Left kidney (tissue), 8 donors: ENCODE measurements at places on chromosomes 4 and X. TPM values are rescaled to one million over a fixed set of nuclear protein-coding genes. Genes with fewer than 3 reads are reported as not detected.
A peak's percentile ranks its signal among the peaks of the same experiment; 100 is the strongest.

DNA sequence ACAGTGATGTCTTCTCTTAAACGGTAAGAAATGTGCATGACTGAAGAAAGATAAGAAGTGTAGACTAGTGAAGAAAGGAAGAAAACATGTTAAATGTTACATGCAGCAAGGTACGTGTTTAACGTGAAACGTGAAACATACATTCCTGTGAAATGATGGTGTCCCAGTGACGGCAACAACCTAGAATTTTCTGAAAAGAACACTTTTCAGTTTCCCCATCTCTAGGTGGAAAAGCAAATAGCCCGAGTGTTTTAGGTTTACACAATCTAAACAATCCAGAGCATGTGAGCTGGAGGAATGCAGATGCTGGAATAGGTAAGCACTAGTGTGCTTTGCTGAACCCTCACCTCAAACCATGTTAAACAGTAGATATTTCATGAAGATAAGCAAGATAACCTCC is 60.7 kb downstream of the CLNK start:
- DNase-seq, result no peak

DNA sequence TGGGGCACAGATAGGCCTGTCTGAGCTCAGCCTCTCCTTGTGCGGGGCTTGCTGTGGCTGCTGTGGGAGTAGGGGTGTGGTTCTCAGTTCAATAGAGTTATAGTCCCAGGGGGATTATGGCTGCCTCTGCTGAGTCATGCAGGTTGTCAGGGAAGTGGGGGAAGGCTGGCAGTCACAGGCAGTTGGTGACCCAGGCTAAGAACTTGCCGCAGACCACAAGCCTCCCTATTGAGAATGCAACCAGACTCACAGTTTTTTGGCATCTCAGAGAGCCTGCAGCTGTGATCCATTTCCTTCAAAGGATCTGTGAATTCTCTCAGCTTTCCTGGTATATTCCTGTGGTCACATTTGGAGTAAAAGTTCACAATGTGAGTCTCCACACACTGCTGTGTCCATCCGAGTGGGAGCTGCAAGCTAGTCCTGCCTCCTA is 364.9 kb downstream of the ZNF674 start:
- peak; percentile 4 for DNase-seq

The ADH1B gene
- 16.7 TPM for polyA plus RNA-seq

GRCh38 chr4:28209371-28209924 is 1348.8 kb downstream of the STIM2 start:
- DNase-seq, result no peak

DNA sequence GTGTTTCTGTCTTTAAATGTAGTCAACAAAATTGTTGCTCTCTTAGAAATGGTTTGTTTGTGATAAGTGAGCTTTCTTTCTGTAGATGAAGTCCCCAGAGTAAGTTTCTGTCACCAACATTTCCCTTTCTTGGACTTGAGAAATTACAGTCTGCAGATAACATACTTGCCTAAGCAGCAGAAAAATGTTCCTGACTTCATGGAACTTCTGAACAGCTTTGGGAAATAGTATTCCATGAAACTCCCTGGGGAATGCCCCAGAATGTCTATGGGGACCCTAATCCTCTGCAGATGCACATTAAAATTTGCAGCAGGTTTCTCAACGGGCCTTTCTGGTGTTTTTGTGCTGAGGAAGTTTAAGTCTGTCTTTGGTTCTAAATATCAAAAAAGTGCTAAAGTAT is 38.6 kb upstream of the NEIL3 start:
- DNase-seq, result no peak

DNA sequence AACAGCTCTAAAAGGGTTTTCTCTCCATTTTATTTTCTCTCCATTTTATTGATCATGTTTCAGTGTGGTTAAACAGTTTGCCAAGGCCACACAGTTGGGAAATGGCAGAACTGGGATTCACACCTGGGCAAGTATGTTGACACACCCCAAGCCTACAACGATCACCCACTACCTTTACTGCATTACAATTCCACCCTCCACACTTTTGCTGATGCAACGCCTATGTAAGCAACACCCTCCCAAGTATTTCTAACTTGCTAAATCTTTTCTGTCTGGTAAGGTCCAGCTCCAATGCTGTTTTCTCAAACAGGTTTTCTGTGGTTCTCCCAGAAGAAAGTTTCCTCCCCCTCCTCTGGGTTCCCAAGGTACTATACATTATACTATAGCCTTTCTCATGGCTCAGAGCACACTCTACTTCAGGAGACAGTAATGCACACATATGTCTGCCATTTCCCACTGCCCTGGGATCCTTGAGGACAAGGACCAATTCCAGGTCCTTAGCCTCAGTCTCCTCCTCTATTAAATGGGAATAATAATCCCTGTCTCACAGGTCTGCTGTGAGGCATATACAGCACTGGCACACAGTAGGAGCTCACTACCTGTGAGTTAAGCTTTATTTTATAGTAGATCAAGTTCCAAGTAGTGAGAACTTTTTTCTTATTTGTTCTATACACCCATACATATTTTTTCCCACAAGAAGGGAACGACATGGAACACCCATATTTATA is 27.9 kb downstream of the IQSEC2 start:
- DNase-seq, result no peak

The TASL gene
- polyA plus RNA-seq, result 0.47 TPM
